ENCODE measurements at places on chromosomes 16 and 17.

- DNase-seq: no peak
Measured at GRCh38 chr17:44314031-44314430, 5.6 kb downstream of the RUNDC3A start.

DNA sequence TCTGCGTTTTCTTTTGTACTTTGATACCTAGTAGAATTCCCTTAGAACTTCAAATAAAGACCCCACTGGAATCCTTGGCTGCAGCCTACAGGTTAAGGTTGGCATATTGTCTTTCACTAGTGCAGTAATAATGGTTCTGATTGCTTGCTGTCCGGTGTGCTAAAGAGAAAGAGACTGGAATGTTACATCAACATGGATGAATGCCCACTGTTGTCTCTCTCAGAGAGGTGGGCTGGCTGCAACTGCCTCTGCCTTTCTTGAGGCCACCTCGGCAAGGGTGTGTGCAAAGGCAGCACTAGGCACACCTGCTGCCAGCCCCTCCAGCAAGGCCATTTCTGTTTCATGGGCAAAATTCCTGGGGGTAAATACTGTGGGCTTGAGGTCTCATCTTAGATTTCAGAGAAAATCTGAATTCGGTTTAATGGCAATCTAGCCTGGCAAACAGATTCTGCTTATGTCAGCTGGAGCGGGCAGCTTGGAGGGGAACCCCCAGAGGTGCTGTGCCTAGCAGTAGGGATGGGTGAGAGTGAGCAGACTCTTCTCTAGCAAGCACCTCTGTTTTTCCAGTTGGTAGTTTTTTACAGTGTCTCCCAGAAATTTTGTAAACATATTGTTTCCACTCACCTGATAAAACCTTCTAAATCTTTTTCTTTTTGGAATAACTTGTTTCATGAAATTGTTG, 54.0 kb downstream of the MRTFB start:
- no peak for DNase-seq

GRCh38 chr17:50835301-50836234, at the start of gene WFIKKN2:
Gene WFIKKN2, plus strand, starts transcription at chr17:50835586. Its CDS starts 352 bp downstream, at chr17:50835938.
- DNase-seq: no peak

DNA sequence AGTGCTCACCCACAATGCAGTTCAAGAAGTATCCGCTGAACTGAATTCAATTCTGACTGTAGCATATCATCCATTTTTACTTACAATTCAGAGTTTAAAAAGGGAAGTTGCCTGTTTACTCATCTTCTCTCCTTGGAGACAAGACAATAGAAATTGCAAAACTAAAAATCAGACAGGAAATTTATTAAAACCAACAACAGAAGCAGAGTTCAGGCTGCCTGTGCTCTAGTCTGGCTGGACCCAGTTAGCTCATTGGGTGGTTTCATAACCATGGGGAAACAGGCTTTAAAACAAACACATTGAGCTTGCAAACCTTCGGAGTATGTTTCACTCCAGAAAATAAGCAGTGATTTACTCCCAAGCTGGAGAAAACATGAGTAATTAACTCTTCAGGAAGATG, 321.4 kb downstream of the GRIN2A start:
- DNase-seq: no peak

DNA sequence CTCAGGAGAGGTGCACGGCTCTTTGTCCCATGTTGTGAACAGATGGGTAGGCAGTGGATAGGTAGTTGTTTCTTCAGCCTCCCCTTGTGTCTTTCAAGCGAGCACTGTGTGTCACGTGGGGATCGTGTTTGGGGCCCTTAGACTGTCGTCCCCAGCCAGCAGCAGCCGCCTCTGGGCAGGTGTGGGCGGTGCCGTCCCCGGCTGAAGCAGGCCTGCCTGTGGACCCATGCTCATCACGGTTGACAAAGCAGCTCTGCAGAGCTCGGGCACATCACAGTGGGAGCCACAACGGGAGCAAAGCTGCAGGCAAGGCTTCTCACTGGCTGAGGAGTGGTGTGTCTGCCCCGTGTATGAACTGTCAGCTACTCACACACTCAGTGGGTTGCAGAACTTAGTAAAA, 4.7 kb upstream of the RPL13 start:
- no peak for DNase-seq

DNA sequence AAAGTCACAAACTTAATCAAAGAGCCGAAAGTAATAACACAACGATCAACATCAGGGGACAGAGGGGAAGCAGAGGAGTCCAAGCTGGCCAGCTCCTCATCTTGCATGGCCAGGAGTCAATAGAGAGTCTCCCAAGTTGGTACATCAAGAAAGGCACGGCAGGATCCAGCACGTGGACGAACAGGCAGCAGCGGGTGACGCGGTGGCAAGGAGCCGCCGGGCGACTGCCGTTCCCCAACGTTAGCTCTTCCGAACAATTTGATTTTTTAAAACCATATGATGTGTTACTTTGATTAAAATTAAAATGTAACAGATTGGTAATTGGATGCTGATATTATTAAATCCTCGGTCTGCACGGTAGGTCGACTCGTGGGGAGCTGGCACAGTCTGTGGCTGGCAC, 81.8 kb upstream of the DOC2B start:
- DNase-seq: no peak

DNA sequence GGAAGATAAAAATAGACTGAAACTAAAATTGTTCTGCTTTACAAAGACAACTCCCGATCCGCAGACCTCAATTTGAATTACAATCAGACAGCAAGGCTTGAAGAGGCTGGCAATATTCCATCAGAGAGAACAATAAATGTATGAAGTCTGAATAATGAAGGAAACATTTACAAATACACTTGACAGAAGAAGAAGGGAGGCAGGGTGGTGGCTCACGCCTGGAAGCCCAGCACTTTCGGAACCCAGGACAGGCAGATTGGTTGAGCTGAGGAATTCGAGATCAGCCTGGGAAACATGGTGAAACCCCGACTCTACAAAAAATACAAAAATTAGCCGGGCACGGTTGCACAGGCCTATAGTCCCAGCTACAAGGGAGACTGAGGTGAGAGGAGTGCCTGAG, 14.6 kb downstream of the ODF4 start:
- no peak for DNase-seq

DNA sequence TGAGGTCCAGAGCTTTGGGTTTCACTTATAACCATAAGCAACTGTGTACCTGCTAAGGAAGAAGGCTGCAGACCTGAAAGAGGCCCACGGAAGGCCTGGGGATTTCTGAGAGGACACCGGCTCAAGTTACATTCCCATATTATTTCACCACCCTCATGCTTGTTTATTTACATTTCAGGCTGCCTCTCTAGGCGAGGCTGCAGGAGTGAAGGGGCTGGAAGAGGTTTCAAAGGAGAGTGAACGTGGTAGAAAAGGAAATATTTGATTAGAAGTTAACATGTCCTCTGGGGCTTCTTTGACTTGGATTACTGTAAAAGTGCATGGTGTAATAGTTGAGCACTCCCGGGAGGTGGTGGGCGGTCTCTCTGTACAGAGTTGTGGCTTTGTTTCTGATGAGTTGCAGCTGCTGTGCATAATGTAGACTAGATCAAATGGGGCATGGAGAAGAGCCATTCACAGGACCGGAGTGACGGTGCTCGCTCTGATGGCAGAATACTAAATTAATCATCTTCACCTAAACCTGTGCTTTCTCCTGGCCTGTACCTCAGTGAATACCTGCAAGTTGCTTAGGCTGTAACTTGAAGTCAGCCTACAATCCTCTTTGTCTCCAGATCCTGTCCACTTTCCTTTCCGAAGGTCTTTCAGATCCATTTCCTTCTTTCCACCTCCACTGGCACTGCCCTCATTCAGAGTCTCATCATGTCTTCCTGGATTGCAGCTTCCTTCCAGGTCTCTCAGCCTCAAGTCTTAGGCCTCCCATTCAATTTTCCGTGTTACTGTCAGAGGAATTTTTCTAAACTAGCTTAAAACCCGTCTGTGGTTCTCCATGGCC, 1.9 kb upstream of the CPD start:
- DNase-seq: peak; percentile 73

DNA sequence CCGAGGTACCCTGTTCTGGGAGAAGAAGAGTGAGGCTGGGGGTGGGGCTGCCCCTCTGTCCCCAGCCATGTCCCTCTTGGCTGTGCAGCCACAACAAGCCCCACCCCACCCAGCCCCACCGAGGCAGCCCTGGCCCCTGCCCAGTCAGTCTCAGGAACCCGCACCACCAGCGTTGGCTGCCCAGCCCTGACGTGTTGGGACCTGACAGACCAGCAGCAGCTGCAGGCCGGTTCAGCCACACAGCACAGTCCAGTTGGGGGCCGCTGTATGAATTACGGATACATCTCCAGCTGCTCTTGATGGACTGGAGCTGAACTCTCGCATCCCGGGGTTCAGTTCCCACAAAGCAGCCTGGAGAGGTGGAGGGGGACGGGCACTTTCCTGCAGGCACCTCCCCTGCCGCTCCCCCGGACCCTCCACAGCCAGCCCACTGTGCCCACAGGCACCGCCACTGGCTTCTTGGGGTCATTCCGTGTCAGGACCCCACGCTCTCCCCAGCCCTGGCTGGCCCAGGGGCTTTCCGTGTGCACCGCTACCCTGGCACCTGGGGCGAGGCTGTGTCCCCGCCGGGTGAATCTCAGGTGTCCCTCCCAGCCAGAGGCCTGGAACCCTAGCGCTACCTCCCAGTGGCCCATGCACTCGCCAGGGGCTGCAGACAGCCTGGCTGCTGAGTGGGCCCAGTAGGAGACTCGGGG, 7.1 kb downstream of the CDH15 start:
- no peak for DNase-seq

- no peak for DNase-seq
Measured at GRCh38 chr16:23424292-23424958, 28.6 kb downstream of the COG7 start.

- DNase-seq: no peak
Measured at GRCh38 chr17:73814075-73814474, 169.8 kb upstream of the SDK2 start.

DNA sequence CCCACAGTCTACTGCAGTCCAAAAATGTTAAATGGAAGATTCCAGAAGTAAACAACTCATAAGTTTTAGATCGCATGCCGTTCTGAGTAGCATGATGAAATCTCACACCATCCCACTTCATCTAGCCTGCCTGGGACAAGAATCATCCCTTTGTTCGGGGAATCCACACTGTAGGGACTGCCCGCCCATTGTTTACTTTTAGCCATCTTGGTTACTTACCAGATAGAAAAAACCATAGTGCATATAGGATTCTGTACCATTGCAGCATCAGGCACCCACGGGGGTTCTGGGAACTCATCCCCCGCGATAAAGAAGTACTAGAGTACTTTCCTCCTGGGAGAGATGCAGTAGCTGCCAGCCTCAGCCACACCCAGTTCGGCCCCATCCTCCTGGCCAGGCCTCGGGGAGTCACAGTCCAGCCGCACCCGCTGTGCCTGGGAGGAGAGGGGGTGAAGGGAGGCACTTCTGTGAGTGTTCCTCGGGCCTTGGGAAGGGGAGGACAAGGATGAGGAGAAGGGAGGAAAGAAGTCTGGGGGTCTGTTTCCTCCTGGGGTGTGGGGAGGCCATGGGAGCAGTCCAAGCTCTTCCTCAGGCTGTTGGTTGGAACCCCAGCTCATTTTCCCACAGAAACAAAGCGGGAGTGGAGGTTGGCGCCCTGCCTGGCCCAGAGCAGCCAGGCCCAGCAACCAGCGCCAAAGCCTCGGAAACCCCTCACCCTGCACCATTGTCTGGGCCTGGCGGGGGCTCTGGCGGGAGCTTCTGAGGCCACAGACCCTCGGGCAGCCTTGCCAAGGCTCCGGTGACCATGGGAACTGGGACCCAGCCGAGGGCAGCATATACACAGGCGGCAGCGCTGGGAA, 8.9 kb downstream of the TRIM47 start:
- DNase-seq: no peak

- DNase-seq: peak; percentile 58
Measured at GRCh38 chr17:49996495-49997300, 1.7 kb upstream of the DLX3 start.

GRCh38 chr16:55010492-55011160, 80.0 kb downstream of the IRX5 start:
- no peak for DNase-seq

- no peak for DNase-seq
Measured at GRCh38 chr17:51647826-51648225, 387.5 kb downstream of the UTP18 start.

DNA sequence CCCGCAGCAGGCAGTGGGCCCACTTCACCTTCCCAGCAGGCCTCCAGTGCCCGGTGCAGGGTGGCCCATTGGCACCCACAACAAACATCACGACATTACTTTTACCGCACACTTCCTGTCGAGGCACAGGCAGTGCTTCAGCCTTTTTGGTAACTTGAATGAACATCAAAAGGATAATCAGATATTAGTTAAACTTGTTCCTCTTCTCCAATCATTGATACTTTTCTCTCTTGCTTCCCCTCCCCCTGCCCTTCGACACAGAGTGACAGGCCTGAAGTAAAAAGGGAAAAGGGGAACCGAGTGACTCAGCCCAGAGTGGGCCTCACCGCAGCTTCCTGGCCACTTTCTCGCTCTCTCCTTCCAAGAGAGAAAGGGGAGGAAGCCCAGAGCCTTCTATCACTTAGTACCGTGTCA, 507.0 kb downstream of the MAF start:
- DNase-seq: peak; percentile 45

DNA sequence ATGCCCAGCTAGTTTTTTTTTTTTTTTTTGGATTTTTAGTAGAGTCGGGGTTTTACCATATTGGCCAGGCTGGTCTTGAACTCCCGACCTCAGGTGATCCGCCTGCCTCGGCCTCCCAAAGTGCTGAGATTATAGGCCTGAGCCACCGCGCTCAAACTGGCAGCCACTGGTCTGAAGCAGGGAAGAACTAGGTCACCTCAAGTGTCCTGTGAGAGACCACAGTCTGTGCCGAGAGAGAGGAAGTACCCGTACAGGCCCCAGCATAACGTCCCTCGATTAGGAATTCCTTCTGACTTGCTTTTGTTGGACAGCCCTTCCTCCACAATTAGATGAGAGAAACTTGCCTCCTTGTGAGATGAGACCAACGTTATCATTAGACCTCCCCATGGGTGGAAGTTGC, 13.7 kb upstream of the CD300E start:
- no peak for DNase-seq

- DNase-seq: no peak
Measured at GRCh38 chr16:55543472-55543871, 23.0 kb upstream of the CAPNS2 start.

GRCh38 chr17:34769049-34769448, 189.7 kb downstream of the TMEM132E start:
- DNase-seq: no peak

DNA sequence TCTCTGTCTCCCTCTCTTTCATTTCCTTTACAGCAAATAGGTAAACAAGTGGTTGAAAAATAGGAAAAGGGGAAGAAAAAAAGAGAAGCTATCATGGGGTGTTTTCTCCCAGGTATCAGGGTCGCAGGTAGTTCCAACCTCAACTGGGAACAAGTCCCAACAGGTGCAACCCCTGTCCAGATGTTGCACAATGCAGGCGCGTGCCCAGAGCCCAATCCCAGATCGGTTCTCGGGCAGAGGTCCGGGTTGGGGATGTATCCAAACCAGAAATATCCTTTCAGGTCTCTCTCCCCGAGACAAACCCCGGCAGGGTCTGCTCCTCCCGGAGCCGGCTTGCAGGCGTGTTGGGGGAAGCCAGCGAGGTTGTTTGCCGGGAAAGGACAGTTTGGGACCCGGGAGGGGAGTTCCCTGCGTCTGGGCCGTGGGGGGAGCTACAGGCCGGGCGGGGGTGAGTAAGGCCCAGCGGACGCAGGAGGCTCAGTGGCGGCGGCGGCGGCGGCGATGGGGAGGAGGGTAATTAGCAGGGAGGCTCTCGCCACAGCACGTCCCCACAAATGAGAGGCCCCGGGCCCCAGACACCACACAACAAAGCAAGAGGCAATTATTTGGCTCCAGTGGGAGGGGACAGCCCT, 21.2 kb upstream of the SP6 start:
- DNase-seq: no peak

GRCh38 chr16:22671301-22672076, 142.5 kb upstream of the HS3ST2 start:
- no peak for DNase-seq

Measured in stimulated activated CD4-positive, alpha-beta T cell treated with anti-CD3 and anti-CD28 coated beads, Interleukin-1b, Interleukin-23, amount 100 ng/mL, for 48 hours (primary cell).